Femur (tissue), 1 donor: ENCODE measurements at places on chromosomes 3 and 15.

DNA sequence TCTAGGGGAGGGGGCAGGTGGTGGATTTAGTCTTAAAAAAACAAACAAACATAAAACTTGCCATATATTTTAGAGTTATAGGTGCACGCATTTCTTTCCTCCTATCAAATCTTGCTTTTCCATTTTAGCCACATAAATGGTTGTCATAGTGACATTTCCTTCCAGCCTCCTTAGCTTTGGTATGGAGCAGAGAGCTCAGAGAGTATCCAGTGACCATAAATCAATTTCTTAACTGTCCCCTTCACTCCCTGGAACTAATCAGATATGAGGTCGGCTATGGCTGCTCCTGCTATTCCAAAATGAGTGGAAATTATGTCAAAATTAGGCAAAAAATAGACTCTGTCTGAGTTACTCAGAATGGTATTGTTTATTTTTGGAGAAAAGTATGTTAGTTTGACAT, 164.5 kb downstream of the EBLN2 start:
- no peak for DNase-seq

DNA sequence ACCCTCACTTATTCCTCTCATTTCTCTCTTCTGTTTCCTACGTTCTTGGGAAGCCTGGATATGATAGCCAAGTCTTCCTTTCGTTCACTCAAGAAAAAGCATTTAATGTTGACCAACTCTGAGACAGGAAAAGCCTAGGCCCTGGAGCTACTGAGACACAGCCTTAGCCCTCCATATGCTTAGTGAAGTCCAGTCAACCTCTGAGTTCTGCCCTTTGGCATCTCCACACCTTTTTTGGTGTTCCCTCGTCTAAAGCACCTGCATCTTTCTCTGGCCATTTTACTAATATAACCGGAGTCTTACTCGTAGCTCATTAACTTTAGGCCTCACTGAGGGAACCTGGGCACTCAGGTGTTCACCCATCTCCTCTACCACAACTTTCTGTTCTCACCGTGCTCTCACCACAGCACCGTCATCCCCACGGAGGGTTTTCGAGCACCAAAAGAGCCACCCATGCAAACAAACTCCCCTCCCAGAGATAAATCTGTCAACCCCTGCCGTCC, 632 bp downstream of the MTHFS start:
- DNase-seq = no peak

- DNase-seq = no peak
These were observed 231.4 kb upstream of the WNT5A start for GRCh38 chr3:55718521-55718921.

- DNase-seq = no peak
These were observed 227.1 kb upstream of the ATP11B start for GRCh38 chr3:182565916-182566796.

- DNase-seq = no peak
These were observed 6.8 kb downstream of the GATA2 start for GRCh38 chr3:128486205-128486628.

GRCh38 chr3:13198264-13198879, 125.1 kb upstream of the IQSEC1 start:
- DNase-seq = no peak

DNA sequence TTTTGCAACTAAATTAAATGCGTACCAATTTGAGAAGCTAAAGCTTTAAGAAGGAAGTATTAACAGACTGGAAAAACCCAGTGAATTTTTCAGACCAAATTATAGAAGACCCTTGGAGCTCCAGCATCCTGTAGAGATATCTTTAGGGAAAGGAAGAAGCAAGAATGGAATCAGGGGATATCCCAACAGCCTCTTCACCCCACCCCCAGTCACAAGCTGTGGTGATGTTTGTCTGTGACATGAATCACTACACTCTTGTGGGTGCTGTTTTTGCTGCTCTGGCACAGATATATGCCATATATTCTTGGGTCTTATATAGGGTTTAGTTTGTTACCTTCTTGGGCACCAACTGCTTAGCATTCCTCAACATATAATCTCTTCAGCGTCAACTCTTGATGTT, 78.5 kb upstream of the BCL6 start:
- DNase-seq = no peak

- no peak for DNase-seq
These were observed 67.5 kb downstream of the RPL22L1 start for GRCh38 chr3:170802164-170803151.

DNA sequence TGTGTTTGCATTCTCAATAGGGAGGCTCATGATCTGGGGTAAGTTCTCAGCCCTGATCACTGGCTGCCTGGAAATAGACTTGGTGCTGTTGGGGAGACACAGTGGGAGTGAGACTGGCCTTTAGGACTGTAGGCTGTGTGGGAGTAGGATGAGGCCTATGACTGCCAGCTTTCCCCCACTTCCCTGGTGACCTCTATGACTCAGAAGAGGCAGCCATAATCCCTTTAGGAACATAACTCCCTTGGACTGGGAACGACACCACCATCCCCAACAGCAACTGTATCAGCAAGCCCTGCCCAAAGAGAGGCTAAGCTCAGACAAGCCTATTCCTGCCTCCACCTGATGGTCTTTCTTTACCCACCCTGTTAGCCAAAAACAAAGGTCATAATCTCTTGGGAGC, 91.3 kb downstream of the SUCNR1 start:
- no peak for DNase-seq

DNA sequence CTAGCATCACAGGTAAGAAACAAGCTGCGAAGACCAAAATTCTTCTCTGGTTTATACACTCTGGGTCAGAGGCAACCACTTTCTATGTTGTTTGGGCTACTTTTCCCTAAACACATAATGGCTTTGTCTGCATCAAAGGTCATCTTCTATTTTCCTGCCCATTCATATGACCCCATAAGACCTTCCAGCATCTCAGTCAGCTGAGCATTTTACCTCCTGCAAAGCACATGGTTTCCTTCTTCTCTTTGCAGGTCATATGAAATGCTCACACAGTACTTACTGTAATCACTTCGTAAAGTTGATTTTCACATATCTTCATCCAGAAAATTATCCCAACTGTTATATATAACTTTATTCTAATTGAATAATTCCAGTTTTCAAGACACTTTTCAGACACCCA, 34.8 kb downstream of the LIPC start:
- no peak for DNase-seq

DNA sequence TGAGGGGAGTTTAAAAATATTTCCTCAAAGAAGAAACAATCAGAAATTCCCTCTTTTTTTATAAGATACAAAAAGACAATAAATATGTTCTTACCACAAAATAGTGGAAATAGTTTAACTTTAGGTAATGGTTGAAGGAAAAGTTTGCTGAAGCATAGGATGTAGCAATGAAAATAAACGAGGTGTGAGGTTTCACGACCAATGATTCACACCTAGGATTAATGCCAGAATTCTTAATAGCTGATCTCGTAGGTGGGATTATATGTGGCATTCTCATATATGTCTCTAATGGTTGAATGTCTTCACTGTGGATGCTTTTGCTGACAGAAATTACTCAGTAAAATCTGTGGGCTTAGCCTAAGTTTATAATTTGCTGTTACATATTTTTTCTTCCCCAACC, 467.7 kb downstream of the FGF12 start:
- no peak for DNase-seq

GRCh38 chr15:81858586-81858985, 187.2 kb downstream of the MEX3B start:
- no peak for DNase-seq

DNA sequence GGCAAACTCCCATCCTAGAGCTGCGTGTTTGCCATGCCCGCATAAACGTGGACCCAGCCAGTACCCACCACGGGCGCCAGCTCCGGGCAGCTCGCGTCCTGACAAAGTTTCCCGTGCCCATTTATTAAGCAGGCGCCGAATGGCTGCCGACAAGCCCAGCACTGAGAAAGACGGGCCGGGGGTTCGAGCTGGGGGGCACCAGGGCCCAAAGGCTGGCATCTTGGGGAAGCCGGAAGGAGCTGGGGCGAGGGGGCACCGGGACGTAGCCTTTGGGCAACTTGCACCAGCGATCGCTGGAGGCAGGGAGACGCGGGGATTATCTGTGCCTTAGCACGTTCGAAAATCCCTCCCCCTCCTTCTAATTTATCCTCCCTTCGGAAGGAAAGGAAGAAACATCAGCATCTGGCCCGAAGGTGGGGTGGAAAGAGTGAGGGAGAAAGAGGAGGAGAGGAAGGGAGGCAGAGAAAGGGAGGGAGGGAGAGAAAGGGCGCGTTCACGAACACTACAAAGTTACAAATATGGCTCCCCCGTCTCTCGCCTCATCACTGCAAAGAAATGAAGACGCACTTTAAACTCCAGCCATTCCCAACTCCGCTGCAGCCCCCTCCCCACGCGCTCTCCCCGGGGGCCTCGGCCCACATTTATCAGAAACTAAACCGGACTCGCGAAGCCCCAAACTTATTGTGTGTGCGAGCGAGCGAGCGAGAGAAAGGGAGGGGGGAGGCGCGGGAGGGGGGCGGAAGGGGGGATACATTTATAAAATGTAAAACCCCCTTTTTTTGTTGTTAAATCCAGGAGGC, 1.0 kb downstream of the ANP32A start:
- peak; percentile 80 for DNase-seq

DNA sequence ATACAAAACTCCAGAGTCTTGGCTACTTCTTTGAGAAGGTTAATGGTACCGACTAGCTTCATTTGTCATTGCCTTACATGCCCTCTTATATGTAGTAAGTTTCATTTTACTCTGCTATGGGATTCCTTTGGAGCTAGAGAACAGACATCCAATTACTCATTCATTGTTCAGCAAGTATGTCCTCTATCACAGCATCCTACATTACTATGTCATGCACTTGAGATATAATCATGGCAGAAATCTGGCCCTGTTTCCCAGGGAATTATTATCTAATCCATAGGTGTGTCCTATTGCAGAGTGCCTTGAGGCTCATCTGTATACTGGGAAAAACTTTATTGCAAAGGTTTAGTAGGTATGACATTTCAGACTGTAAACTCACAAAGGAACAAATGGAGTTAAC, 333.1 kb upstream of the NECTIN3 start:
- DNase-seq = no peak

DNA sequence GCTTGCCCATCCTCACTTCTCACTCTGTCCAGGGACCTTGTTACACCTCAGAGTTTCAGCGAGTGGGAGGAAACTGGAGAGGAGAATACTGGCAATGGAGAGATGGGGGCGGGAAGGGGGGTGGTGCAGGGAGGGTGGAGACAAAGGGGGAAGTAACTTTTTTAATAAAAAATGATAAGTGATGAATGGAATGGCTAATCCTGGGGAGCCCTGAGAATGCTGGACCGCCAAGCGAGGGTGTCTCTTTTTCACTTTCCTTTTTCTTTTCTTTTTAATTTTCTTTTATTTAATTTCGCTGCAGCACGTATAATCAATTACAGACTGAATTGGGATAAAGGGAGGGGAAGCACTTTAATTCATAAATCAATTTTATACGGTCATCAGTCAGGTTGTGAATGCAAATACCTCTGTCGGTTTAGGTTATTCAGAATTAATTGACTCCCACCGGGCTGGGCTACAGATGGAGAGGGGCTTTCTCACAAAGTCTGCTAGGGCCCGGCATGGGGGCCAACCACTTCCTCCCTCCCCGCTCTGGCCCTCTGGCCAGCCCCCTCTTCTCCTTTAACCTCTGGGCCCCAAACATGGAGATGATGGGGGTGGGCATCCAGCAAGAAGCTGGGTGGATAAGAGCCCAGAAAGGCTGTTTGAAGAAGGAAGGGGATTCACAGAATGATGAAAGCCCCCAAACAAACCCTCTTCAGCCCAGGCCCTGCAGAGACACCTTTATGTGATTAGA, 106.8 kb upstream of the BOC start:
- no peak for DNase-seq

GRCh38 chr3:80688814-80689213, 921.0 kb upstream of the ROBO1 start:
- DNase-seq = no peak

DNA sequence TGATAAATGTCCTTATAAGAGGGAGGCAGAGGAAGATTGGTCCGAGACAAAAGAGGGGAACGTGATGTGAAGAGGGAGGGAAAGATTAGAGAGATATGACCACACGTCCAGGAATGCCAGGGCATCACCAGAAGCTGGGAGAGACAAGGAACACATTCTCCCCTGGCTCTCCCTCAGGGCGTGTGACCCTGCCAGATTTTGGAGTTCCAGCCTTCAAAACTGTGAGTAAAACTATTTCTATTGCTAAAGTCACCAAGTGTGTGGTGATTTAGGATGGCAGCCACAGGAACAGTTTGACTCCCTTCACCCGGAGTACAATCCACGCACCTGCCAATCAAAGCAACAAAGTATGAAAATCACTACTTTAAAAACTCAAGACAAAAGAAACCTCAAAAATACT, 32.1 kb upstream of the TJP1 start:
- DNase-seq = no peak

DNA sequence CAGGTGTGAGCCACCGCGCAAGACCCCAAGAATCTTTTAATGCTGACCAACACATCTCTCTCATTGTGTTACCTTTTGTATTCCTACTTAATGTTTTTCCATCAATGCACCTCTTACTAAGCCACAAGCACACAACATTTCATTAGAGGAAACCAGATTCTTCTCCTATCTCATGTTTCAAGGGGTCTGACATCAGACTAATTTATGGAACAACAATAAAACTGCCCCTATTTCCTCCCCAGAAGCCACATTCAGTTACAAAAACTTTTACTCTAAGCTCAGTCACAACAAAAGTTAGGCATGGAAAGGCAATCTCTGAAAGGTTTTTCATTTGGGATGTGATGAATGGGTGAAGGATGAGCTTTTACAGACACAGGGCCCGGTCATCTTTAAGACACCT, 251.8 kb downstream of the MAGI1 start:
- DNase-seq = no peak

- DNase-seq = no peak
These were observed 41.8 kb upstream of the XXYLT1 start for GRCh38 chr3:195312714-195313113.

- no peak for DNase-seq
These were observed 44.1 kb upstream of the PFN2 start for GRCh38 chr3:150014782-150015181.

DNA sequence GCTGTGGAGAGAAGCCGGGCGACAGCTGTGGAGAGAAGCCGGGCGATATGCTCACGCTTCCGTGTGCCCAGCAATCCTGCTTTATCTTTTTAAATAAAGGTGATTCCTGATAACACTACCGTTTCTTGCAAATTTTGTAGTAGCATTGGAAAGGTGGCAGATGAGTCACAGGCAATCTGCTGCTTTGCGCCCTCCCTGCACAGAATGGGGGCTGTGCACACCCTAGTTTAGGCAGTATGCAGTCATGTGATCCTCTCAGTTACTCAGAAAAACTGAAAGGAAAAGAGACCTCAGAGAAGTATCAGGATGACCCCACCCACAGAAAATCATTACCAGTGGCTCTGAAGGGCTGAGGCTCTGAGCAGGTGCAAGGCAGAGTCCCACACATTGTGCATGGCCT, 24.9 kb upstream of the TMCC1 start:
- no peak for DNase-seq

- DNase-seq = peak; percentile 64
These were observed 1.1 kb downstream of the CMTM7 start for GRCh38 chr3:32392536-32393302.

DNA sequence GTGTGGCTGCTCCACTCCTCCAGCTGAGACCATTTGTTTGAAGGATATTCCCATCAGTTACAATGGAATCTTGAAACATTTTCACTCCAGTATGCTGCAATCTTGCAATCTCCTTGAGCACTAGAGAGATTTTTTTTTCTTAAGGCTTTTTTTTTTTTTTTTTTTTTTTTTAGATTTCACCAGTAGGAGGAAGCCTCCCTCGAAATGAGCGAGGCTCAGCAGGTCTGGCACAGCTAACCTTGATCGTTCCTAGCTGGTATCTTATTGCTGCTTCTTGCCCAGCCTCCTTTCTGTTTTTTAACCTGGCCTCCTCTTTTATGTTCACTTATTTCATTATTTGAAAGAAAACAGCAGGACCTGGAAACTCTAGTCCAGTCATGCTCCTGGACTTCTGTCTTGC, 48.1 kb downstream of the RAP2B start:
- no peak for DNase-seq
